GM13976 (cell line): ENCODE measurements at places on chromosomes 7 and 10.

DNA sequence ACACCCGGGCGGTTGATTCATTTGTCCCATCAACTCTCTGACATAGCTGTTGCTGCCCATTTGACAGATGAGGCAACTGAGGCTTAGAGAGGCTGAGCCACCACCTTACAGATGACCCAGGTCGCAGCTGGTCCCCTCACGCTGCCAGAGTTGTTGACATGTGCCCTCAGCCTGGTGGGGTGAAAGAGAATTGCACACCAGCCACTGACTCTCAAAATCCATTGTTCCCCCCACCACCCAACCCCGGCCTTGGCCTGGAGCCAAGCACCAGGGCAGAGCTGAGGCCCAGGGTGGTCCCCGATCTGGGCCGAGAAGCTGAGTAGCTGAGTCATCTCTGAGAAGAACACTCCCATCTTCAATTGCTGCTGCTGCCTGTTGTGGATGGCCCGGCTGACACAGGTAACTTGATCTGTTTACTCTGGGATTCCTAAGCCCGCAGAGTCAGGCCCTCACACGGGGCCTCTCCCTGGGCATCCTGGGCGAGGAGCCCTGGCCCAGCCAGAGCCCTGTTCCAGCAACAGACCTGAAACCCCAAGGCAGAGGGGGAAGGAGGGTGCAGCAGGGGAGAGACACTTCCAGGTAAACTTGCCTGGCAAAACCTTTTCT is 27.5 kb downstream of the PVRIG start:
- DNase-seq = no peak

- DNase-seq = no peak
Measured at GRCh38 chr10:95336702-95337101, 45.9 kb upstream of the PDLIM1 start.

GRCh38 chr7:47661051-47661714 is 79.3 kb upstream of the TNS3 start:
- no peak for DNase-seq

DNA sequence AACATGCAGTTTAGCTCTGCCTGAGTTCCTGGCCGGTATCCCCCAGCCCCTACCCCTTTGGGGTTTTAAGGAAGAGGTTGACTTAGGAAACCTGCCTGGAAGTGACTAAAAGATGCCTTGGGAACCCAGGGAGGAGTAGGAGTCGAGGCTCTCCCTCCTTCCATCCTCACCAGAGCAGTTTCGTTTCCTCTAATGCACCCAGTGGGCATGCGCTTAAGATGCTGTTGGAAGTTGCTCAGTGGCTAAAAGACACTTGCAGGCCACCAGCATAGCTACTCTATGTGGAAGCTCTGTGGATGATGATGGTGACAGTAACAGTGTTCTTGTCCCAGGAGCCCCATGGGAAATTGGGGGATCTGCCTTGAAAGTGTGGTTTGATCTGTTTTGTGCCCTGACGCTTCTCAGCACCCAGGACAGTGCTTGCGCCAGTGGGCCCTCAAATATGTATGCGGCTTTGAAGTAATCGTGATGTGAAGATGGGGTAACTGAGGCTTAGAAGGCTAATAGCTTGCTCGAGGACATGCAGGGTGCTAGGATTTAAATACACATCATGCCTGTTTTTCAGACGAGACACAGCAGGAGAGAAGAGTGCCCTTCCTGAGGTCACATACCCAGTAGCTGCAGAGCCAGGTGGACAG is 32.0 kb downstream of the TBATA start:
- no peak for DNase-seq

GRCh38 chr7:91549878-91550277 is 285.6 kb downstream of the FZD1 start:
- DNase-seq = no peak
